GM23338 (cell line): ENCODE measurements at places on chromosomes 6 and 20. TPM values are rescaled to one million over a fixed set of nuclear protein-coding genes. Genes with fewer than 3 reads are reported as not detected.

DNA sequence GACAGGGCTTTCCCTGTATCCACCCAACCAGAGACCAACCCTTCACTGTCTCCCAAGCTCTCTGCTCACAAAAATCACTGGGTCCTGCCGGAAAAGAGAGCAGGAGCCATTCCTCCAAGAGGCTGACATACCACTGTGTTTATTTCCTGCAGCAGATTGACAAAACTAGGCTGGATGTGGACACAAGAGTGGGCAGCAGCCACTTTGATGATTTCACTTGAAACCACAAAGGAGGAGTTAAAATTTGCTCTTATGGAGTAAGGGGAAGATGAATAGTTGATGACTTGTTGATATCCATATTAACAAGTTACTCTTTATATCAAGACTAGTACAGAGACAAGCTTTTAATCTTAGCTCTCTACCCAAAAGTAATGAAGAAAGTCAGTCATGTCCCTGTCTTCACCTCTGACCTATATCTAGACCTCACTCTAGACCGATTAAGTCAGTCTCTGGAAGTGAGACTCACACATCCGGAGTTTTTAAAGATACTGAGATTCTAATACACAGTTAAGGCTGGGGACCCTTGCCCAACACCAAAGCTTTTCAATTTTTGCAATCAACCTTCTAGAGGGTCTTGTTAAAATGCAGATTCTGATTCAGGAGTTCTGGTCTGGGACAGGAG is 73.8 kb downstream of the SCML4 start:
- no peak for DNase-seq

GRCh38 chr6:128161839-128162238 is 261.0 kb upstream of the THEMIS start:
- no peak for DNase-seq

DNA sequence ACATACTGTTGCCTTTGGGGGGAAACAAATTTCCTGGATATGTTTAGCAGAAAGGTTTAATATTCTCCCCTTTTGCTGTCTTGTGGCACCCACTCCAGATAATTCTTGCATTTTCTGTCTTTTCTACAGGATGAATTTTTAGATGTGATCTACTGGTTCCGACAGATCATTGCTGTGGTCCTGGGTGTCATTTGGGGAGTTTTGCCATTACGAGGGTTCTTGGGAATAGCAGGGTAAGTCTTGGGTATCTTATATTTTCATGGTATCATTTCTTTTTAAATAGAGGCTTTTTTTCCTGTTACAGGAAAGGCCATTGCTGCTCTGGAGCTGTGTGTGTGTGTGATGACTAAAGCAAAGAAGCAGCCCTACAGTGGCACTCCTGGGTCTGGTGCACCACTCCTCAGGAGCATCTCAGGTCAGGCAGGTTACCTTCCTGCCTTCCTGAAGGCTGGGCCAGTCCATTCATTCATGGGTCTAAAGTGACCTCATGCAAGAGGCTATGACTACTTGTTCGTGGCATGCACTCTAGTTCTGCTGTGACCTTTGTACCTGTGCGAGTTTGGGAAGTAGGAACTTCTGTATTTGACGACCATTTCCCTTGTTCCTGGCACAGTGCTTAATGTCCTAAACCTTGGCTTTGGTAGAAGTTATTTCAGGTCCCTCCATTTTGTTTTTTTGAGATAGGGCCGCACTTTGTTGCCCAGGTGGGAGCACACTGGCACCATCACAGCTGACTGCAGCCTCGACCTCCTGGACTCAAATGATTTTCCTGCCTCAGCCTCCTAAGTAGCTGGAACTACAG is 2.2 kb downstream of the RAB5IF start:
- no peak for DNase-seq

DNA sequence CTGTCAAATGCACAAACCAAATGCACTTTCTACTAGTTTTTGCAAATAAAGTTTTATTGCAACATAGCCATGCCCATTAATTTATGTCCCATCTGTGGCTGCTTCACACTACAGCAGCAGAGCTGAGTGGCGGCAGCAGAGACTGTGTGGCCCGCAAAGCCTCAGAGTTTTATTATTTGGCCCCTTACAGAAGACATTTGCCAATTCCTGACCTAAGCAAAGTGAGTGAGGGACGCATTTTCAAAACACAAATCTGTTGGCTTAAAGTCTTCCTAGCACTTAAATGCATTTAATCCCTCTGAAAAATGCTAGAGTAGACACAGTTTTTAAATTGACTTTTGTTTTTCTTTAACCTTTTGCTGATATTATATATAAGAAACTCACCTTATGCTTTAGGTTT is 126.4 kb downstream of the PHACTR3 start:
- DNase-seq: no peak

DNA sequence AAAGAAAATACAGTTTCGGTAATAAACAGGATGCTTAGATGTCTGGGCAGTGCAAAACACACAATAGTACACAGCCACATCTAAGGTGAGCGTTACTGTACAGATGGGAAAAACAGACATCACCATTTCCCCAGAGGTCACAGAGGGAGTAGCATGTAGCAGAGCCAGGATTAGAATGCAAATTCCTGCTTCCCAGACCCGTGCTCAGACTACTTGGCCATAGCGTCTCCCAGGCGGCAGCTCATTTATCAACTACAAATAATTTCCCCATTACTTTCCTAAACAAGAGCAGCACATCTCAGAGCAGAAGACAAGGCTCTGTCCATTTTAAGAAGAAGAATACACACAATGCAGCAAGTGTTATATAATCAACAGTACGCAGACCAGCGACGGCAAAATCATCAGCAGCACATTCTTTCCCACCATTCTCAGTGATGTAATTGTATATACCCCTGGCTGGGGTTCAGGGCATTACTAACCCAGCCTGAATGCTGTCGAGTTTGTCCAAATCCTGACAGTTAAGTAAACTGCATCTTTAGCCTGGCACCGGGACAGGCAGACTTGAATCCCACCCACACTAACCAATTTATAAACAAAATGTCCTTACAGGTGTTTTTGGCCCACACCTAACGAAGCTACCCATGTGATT is 61.9 kb downstream of the CNKSR3 start:
- peak; percentile 43 for DNase-seq

- no peak for DNase-seq
Observed at GRCh38 chr20:11352041-11352440, 565.7 kb upstream of the BTBD3 start.

DNA sequence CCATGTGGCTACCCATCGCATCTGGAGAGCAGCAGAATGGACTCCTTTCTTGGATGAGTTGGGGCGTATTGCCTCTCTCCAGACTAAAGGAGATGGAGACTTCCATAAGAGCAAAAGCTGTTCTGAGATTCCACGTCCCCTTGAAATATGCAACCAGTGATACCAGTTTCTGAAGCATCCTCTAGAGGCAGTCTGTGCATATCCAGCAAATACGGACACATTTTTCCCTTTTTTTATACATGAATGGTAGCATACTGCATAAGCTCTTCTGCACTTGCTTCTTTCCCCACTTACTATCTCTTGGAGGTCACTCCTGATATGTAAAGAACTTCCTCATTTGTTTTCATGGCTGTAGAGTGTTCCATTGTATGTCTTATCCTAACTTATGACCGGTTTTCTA is 34.6 kb downstream of the TAF8 start:
- no peak for DNase-seq

GRCh38 chr6:149995235-149995750 is 30.0 kb downstream of the RAET1L start:
- DNase-seq: no peak

GRCh38 chr6:77487808-77488425 is 24.6 kb upstream of the HTR1B start:
- DNase-seq: no peak

DNA sequence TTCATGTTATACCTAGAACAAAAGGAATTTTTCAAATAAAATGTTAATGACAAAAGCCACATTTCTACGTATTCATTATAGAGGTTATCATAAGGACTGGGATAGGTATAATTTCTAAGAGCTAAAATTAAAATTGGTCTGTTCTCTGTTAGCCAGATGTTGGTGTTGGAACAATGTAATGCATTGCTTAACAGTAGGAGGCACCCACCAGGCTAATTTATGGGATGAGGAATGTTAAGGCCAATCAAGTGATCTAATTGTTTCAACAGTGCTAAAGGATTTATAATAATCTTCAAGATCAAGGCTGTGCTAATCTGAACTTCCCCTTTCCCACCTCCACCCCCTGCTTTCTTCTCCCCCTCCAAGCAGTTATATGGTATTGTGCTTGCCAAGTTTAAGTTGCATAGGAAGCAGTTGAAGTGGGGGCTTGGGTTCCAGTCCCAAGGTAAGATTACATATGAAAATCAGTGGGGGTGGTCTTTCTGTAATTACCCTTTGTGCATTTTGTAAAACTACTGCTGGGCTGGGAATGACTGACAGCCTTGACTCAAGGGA is 89.2 kb upstream of the BACH2 start:
- peak; percentile 20 for DNase-seq

GRCh38 chr6:470901-471448 is 79.4 kb downstream of the IRF4 start:
- DNase-seq: no peak

DNA sequence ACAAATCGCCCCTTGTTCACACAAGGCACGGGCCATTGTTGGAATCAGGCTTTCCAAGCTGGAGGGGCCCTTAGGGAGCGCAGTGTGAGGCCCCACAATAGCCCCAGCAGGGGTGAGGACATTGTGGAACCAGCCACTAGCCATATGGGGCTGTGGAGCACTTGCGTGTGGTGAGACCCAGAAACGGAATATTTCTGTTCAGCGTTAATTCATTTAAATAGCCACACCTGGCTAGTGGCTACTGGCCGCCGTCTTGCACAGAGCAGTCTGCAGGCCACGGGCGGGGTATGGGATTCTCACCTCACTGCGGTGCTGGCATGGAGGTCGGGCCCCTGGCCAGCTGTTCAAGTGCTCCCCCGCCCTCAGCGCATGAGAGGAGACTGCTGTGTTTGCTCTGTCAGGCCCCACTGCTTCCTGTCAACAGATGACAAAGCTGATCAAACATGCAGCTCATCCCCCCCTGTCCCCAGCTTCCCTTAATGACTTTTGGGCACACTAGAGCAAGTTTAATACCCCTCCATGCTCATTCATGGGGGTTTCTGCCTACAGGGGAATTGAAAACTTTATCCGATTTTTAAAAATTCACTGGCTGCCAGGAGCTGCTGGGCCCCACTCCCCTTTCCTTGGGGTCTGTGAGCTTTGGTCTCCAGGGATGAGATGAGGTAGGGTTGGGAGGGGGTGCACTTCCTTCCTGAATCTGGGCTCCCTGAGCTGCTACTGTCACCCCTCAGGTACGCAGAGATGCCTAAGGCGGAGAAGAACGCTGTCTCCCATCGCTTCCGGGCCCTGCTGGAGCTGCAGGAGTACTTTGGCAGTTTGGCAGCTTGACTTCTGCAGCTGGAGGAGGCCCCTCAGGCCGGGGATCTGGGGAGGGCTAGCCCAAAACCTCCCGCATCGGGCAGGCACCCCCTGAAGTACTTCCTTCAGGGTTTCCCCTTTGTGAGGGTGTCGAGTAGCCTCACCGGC is 13.6 kb downstream of the ITPA start:
- DNase-seq: peak; percentile 23

- no peak for DNase-seq
Observed at GRCh38 chr6:166305562-166306117, 2.6 kb downstream of the PRR18 start.

GRCh38 chr6:44253307-44254101 is 3.8 kb downstream of the SLC35B2 start:
- DNase-seq: peak; percentile 83

DNA sequence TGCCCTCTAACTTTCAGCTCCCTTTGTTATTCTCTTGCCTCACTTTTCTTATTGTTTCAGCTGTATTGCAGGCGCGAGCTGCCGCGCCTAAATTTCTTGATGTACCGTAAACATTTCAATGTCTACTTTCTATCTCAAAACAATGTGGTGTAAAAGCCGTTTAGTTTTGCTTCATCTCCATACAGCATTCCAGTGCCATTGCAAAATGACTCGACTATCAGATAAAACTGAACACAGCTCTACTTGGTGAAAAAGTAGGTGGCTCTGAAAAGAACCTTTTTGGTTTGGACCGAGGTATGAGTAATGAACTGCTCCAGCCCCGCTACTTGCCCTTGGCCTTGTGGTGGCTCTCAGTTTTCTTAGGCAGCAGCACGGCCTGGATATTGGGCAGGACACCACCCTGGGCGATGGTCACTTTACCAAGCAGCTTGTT is 74.6 kb downstream of the OR2B2 start:
- DNase-seq: no peak

- DNase-seq: no peak
Observed at GRCh38 chr6:3777730-3778461, 26.4 kb upstream of the PXDC1 start.

- no peak for DNase-seq
Observed at GRCh38 chr6:116465246-116465645, 4.1 kb downstream of the CALHM6 start.

DNA sequence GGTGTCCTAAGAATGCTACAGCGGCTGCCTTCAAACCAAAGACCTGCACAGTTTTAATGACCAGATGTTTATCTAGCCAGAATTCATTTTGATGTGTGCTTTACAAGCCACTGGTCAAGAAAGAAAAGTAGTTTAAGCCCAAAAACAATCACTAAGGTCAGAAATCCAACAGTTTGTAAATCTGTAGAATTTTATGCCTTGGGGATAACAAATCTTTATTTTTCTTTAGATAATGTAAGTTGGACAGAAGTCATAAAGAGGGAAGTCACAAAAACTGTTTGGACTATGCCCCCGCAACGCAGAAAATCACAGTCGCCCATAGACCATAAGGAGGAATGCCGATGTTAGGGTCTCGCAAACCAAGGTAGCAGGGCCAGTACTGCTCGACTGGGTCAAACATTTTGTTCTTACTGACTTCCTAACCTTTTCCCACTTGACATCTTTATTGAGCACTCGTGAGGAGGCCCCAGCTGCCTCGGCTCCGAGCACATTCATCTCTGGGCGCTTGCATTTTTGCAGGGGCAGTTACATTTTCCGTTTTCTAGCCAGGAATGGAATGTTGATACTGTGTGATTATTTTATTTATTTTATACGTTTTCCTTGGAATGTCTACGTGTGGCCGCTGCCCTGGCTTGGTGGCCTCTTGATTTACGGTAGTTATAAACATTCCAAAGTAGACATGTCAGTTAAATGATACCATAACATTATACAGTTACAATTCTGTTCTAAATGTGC is 56.7 kb upstream of the APCDD1L start:
- no peak for DNase-seq

The PNPLA1 gene
- total RNA-seq: not detected in 2 replicates

The TEAD3 gene
- total RNA-seq: 26.5 and 26.7 TPM in 2 replicates

The KCNK16 gene
- total RNA-seq: not detected in 2 replicates

The RAB44 gene
- not detected in 2 replicates for total RNA-seq

The PRSS16 gene
- 11.8 and 13.8 TPM in 2 replicates for total RNA-seq

The RNF144B gene
- total RNA-seq: 8.0 and 9.0 TPM in 2 replicates

The FNDC11 gene
- 5.3 and 6.5 TPM in 2 replicates for total RNA-seq

The TTI1 gene
- 48.7 and 56.4 TPM in 2 replicates for total RNA-seq

The RUNX2 gene
- 0.70 and 1.7 TPM in 2 replicates for total RNA-seq

The HLA-DOA gene
- total RNA-seq: 30.5 and 34.2 TPM in 2 replicates

The SLC24A3 gene
- 2.5 and 3.0 TPM in 2 replicates for total RNA-seq
